ENCODE measurements at places on chromosomes 2 and 18.

DNA sequence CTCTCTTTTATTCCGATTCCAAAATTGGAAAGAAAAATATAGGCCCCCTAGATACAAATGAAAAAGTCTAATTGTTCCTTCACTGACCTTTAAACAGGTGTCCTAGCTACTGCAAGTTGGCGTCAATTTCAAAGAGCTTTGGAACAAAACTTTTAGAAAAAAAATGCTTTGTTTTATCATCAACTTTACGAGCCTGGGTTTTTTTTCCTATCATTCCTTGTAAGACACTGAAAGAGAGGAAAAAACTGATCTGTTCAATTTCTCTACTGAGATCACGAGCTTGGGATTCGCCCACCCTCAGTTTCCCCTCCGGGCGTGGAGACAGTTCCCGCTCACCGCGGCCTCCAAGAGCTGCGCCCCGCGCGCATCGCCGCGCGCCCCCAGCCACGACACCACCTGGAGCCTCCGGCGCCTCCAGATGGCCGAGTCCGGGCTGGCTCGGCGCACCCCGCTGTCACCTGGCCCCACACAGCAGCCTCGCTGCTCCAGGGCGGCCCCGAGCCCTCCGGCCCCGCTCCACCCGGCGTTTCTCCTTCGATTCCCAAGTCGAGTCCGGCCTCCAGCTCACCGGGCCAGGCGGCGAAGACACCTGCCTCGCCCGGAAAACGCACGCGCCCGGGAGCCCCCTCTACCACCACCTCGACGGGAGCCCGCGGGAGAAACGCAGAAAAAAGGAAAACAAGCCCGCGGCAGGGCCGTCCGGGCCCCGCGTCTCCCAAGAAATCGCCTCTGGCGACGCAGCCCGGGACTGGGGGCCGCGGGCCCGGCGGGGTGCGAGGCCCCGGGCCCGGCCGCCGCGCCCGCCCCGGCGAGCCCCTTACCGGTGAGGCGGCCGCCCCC, 656 bp downstream of the TBC1D8 start:
- H3K27me3 ChIP-seq = no peaks in the 10 kb centered on the region
- no peaks in the 10 kb centered on the region for H3K36me3 ChIP-seq
- no peaks in the 10 kb centered on the region for H3K4me1 ChIP-seq
- peak overlapping the region; percentile 78 for H3K4me3 ChIP-seq
- H3K27ac ChIP-seq = peak overlapping the region; percentile 83
- peak; percentile 73 for DNase-seq

GRCh38 chr2:160210599-160211138, 10.6 kb upstream of the ITGB6 start:
- H3K27me3 ChIP-seq = no peaks in the 10 kb centered on the region
- H3K36me3 ChIP-seq = no peaks in the 10 kb centered on the region
- DNase-seq = peak; percentile 70
- no peak overlapping the region for H3K27ac ChIP-seq
- no peak overlapping the region for H3K4me3 ChIP-seq

GRCh38 chr18:46531482-46531881, 125.5 kb downstream of the LOXHD1 start:
- H3K4me1 ChIP-seq = no peaks in the 10 kb centered on the region
- no peaks in the 10 kb centered on the region for H3K36me3 ChIP-seq
- no peak overlapping the region for H3K4me3 ChIP-seq
- H3K27ac ChIP-seq = no peak overlapping the region
- H3K27me3 ChIP-seq = no peaks in the 10 kb centered on the region

GRCh38 chr2:123913143-123913735, 111.8 kb upstream of the CNTNAP5 start:
- no peaks in the 10 kb centered on the region for H3K4me1 ChIP-seq
- H3K27ac ChIP-seq = no peak overlapping the region
- H3K27me3 ChIP-seq = no peaks in the 10 kb centered on the region
- H3K36me3 ChIP-seq = no peaks in the 10 kb centered on the region

GRCh38 chr18:50696929-50697328, 122.9 kb downstream of the MRO start:
- H3K27me3 ChIP-seq = no peaks in the 10 kb centered on the region
- no peak for DNase-seq
- no peaks in the 10 kb centered on the region for H3K36me3 ChIP-seq
- no peak overlapping the region for H3K27ac ChIP-seq

Measured in sigmoid colon (tissue), 7 donors.